Kasumi-1 (cell line): ENCODE measurements at places on chromosomes 4 and X.

- no peak for DNase-seq
Measured at GRCh38 chrX:98067611-98068010, 1183.9 kb downstream of the RPA4 start.

GRCh38 chr4:153520801-153521329, 54.7 kb downstream of the TMEM131L start:
- peak; percentile 81 for DNase-seq

- no peak for DNase-seq
Measured at GRCh38 chrX:63661676-63662075, 123.3 kb downstream of the ARHGEF9 start.

GRCh38 chr4:32689518-32689917, 1969.3 kb downstream of the PCDH7 start:
- DNase-seq = no peak
